ENCODE measurements at places on chromosomes 11 and 22.
A peak's percentile ranks its signal among the peaks of the same experiment; 100 is the strongest.

- no peak for DNase-seq
These were observed 339.2 kb downstream of the TENM4 start for GRCh38 chr11:79101656-79102055.

- no peak for DNase-seq
These were observed 29.1 kb downstream of the FAM118A start for GRCh38 chr22:45338795-45339194.

- no peak for DNase-seq
These were observed 50.2 kb downstream of the PITPNB start for GRCh38 chr22:27868732-27869282.

DNA sequence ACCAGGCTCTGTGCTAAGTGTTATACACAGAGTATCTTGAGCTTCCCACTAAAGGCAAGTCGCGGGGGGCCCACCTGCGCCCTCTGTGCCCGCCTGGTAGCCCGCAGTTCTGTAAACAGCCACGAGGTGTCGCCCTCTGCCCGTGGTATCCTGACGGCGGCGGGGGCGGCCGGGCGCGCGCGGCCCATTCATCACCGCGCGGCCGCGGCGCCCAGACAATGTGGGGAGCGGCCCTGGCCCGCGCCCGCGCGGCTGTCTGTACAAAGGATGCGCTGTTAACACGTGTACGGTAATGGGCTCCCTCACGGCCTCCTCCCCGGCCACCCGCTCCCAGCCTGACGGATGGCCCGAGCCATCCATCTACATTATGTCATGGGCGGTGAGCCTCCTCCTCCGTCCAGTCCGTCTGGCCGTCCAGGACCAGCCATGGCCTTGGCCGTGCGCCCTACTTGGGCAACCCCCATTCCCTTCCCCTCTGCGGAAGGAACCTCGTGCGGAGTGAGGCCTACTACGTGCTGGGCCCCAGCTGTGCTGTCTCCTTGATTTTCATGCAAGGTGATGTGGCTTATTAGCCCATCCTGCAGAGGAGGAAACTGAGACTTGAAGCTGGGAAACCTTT lies 99.4 kb downstream of the MIAT start:
- peak; percentile 11 for DNase-seq

- no peak for DNase-seq
These were observed 4.2 kb upstream of the INCENP start for GRCh38 chr11:62119569-62119968.

- DNase-seq, result no peak
These were observed 160.4 kb downstream of the ENTHD1 start for GRCh38 chr22:39733191-39733590.

- DNase-seq, result no peak
These were observed 172.3 kb downstream of the LDLRAD3 start for GRCh38 chr11:36116161-36116560.

- no peak for DNase-seq
These were observed 36.7 kb downstream of the LARGE1 start for GRCh38 chr22:33883561-33883960.

GRCh38 chr11:84140386-84141169 lies 854.4 kb upstream of the CCDC90B start:
- DNase-seq, result no peak

DNA sequence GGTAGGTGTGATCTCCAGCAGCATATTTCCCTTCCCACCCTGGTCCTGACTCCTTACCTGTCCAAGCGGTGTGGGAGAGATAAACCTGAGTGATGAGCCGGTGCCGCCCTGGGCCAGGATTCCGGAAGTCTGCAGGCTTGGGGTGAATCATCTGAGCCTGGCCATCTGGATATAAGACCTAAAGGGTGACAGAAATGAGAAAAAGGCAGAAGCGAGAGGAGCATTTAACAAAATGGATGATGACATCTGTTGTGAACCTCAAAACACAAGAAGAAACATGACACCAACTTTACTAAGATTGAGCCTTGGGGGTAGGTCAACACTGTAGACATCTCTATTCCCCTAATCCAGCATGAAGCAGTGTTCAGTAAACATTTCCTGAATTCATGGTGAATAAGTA lies 62.8 kb downstream of the AAMDC start:
- no peak for DNase-seq

GRCh38 chr11:132228746-132229325 lies 858.4 kb downstream of the NTM start:
- DNase-seq, result no peak

- no peak for DNase-seq
These were observed 16.6 kb upstream of the GNB1L start for GRCh38 chr22:19871023-19871844.

DNA sequence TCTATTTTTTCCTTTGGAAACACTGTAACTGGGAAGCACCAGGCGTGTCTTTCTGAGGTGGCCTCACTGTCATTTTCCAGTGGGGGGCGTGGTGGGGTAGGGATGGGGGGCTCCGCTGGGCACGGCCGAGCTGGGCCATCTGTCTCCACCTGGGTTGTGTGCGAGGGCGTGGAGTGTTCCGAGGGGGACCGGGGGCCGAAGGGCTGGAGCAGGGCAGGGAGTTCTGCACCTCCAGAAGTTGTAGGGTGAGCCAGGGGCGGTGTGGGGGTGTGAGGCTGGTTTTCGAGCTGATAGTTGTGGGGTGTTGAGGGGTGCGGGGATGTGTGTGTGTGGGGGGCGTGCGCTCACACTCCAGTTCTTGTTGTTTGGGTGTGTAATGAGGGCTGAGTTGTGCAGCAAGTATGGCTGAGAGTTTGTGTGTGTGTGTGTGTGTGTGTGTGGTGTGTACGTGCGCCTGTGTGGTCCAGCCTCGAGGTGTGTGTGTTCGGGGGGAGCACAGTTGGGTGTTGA lies 10.8 kb downstream of the YPEL4 start:
- DNase-seq, result no peak

DNA sequence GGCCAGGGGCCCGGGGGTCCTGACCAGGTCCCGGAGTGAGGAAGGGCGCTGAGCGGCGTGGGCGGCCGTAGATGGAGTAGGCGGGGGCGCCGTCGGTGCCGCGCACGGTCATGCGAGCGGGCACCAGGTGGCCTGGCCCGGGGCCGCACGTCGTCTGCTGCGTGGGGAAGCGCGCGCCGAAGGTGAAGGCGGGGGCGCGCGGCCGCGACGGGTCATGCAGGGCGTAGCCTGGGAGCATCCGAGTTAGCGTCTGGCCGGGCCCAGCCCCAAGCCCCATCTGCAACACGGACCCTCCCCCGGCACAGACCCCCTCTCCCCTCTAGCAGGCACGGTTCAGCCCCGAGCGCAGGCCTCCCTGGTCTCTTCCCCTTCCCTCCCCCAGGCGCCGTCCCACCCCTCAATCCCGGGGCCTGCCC lies 1.7 kb upstream of the TYMP start:
- peak; percentile 50 for DNase-seq

DNA sequence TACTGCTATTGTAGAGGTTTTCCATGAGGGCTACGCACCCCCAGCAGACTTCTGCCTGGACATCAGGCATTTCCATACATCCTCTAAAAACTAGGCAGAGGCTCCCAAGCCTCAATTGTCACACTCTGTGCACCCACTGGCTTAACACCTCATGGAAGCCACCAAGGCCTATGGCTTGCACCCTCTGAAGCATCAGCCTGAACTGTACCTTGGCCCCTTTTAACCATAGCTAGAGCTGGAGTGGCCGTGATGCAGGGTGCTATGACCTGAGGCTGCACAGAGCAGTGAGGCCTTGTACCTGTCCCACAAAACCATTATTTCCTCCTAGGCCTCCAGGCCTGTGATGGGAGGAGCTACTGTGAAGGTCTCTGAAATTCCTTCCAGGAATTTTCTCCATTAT lies 33.9 kb downstream of the AAMDC start:
- DNase-seq, result no peak

DNA sequence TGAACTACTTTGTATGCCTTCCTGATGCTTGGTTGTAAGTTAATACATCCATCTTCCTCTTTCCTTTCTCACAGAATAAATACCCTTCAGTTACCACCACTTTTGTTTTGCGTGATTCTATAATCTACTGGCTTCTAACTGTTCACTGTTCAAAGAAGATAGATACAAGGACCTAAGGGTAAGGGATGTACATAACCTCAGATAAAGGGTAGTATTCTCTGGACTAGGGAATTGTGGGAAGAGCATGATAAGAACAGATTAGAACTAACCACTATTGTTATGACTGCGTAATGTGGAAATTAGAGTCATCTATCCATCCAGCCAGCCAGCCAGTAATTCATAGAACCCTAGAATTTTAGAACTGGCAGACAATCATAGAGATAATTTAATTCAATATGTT lies 36.4 kb downstream of the MAP6 start:
- DNase-seq, result no peak

GRCh38 chr11:102683277-102683676 lies 22.3 kb downstream of the MMP27 start:
- DNase-seq, result no peak

Data from stimulated activated CD4-positive, alpha-beta T cell treated with anti-CD3 and anti-CD28 coated beads, Interleukin-15, amount 100 ng/mL, for 1 hour (primary cell).